ENCODE measurements at places on chromosomes 13 and 19.
A peak's percentile ranks its signal among the peaks of the same experiment; 100 is the strongest.

DNA sequence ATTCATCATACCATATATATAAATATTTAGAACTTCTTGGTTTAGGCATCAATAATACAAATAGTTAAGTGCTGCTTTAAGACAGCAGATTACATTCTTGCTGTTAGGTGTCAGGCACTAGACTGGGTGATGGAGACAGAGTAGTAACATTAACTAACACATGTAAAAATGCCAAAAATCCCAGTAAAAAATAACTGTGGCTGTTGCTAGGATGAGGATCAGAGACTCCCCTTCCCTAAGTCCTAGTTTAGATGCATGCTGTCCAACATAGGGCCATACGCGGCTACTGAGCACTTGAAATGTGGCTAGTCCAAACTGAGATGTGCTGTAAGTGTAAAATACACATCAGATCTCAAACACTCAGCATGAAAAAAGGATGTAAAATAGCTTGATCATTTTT lies 94.7 kb downstream of the CDADC1 start:
- no peak for DNase-seq

GRCh38 chr19:936175-936546 lies 10.3 kb downstream of the ARID3A start:
- no peak for DNase-seq

- no peak for DNase-seq
Observed at GRCh38 chr19:36572593-36573019, 486 bp downstream of the ZNF529 start.

GRCh38 chr13:46383383-46383782 lies 3.7 kb downstream of the RUBCNL start:
- DNase-seq, result no peak

GRCh38 chr13:70339738-70340137 lies 231.5 kb upstream of the KLHL1 start:
- no peak for DNase-seq

DNA sequence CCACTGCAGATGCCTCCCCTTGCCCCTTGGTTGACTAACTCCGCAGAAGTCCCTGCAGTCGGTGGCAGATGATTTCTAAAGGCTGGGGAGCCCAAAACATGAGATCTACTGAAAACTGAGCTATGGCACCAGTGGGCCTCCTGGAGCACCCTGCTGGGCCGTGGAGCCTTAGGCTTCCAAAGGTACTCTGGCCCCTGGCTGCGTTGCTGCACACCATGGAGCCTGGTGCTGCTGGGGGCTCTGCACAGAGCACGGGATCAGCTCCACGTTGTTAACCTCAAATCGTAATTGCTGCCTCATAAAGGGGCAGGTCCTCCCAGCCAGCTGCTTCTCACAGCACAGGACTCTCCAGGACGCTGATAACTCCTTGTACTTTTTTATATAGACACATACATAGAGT lies 357.5 kb downstream of the NALCN start:
- no peak for DNase-seq

DNA sequence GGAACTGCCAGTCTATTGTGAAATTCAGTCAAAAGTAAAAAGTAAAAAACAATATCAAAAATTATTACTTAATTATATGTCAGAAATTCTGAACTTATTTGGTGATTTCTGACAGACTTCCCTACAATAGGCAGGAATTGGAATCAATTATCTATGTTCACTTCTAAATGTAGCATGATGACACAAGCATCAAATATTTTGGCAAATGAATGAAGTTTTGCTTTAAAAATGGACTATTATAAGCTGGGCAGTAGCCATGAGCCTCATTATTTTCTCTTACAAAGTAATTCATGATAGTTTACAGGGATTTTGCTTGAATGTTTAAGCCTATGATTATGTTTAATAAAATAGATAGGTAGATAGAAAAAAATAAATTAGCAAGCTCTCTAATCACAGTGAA lies 582.6 kb downstream of the SLITRK6 start:
- DNase-seq, result no peak

GRCh38 chr13:27641711-27642502 lies 20.2 kb downstream of the POLR1D start:
- DNase-seq, result no peak

DNA sequence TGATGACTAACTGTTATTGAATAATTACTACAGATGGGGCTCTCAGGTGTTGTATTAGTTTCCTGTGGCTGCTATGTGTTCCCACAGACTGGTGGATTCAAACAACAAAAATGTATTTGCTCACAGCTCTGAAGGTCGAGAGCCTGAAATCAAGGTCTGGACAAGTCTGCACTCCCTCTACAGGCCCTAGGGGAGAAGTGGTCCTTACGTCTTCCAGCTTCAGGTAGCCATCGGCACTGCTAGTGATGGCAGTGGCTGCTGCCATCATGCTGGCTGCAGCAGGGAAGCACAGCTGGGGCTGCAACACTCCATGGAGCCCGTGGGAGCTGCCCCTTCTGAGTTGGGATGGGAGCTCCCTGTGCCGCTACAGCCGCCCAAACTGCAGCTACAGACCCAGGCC lies 1.9 kb downstream of the TEX26 start:
- no peak for DNase-seq

DNA sequence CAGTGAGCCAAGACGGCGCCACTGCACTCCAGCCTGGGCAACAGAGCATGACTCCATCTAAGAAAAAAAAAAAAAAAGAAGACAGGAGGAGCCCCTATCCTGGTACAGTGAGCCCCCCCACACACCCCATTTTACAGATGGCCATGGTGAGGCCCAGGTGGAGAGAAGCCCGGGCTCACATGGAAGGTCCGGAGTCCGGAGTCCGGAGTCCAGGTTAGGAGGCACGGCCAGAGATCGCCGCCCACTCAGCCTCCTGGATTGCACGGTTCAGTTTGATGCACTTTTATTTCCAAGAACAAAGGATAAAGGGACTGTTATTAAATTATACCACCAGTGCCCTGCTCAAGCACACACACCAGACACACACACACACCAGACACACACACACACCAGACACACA lies 11.3 kb upstream of the BTBD2 start:
- no peak for DNase-seq

DNA sequence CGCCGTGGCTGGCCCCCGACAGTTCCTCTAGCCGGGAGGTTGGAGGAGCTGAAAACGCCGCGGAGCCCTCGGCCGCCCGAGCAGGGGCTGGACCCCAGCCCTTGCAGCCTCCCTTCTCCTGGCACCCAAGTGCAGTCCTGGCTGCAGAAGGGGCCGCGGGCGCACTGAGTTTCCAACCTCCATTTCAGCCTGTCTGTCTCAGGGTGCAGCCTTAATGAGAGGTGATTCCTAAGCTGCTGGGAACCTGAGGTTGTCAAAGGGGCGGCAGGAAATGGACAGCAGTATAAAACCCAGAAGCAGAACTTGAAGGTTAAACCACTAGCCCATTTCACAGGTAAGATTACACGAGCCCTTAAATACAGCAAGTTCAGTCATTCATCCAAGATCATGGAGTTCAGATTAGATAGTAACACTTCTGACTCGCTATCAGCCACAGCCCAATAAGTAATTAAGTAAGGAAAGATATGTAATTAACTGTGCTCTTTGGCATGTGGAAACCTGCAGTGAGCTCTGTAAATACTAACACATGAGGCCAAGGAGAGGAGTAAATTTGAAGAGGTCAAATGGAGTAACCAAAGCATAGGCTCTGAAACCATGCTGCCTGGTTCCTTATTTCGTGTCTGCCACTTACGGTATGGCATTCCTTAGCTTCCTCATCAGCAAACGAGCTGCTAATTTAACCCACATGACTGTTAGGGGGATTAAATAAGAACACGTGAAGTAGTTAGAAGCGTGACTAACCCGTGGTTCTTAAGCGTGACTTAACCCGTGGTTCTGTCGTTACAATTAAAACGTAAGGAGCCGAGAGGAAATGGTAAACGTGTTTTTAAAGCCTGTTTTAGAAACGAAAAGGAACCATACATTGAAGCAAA lies 686 bp downstream of the SETDB2 start:
- peak; percentile 71 for DNase-seq

GRCh38 chr19:27777726-27778125 lies 1435.2 kb downstream of the UQCRFS1 start:
- DNase-seq, result no peak

GRCh38 chr13:80742033-80742432 lies 401.1 kb upstream of the SPRY2 start:
- DNase-seq, result no peak

- no peak for DNase-seq
Observed at GRCh38 chr13:27665333-27665732, 43.6 kb downstream of the POLR1D start.

DNA sequence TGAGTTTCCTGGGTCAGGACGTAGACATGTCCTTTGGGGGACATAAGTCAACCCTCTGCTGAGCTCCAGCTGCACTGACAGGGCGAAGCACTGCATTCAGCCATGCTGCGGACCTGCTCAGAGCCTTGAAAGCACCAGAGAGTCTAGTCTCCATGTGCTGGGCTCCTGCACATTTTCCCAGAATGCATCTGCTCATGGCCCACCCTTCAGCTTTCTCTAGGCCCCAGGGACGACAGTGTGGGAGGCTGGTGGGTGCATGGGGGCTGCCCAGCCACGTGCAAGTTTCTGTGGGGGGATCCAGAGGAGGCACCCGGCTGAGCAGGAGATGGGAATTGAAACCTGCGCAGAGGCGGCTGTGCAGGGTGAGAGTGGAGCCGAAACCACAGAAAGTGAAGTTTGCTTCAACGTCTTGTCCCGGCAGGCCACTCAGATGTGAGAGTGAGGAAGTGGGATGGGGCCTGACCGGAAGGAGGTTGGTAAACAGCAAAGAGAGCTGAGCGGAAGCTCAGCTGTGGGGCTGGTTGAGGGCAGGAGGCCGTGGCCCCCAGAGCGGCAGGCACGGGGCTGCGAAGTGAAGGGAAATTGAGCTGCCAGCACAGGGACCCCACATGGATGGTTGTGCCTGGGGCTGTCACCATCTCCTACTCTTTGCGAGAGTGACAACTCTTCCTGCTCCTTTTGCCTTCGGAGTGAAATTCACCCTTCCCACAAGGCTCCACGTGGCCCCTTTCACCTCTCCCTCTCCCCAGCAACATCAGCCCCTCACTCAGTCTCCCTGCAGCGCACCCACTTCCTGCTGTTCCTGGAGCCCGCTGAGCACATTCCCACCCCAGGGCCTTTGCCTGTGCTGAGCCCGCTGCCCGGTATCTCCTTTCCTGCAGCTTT lies 11.8 kb downstream of the PGLS start:
- DNase-seq, result no peak

DNA sequence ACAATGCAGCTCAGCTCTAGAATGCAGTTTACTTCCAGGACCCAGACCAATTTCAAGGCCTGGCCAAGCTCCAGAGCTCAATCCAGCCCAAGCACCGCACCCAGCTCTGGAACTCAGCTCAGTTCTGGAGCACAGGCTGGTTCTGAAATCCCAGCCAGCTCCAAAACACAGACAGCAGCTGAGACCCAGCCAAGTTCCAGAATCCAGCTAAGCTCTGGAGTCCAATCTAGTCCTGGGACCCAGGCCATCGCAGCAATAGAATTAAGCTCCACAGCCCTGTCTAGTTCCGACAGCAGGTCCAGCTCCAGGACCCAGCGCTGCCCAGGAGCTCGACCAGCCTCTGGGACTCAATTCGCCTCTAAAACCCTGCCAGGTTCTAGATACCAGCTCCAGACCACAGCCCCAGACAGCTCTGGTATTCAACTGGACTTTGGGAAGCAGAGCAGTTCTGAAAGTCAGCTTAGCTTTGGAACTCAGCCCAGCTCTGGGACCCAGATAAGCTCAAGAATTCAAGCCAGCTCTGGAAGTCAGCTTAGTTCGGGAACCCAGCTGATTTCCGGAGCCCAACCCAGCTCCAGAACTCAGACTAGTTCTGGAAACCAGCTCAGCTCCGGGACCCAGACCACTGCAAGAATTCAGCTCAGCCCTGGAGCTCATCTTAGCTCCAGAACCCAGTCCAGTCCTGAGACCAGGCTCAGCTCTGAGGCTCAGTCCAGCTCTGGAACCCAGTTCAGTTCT lies 6.8 kb downstream of the GIPC3 start:
- no peak for DNase-seq

- DNase-seq, result peak; percentile 100
Observed at GRCh38 chr19:4911786-4912672, 2.7 kb downstream of the UHRF1 start.

DNA sequence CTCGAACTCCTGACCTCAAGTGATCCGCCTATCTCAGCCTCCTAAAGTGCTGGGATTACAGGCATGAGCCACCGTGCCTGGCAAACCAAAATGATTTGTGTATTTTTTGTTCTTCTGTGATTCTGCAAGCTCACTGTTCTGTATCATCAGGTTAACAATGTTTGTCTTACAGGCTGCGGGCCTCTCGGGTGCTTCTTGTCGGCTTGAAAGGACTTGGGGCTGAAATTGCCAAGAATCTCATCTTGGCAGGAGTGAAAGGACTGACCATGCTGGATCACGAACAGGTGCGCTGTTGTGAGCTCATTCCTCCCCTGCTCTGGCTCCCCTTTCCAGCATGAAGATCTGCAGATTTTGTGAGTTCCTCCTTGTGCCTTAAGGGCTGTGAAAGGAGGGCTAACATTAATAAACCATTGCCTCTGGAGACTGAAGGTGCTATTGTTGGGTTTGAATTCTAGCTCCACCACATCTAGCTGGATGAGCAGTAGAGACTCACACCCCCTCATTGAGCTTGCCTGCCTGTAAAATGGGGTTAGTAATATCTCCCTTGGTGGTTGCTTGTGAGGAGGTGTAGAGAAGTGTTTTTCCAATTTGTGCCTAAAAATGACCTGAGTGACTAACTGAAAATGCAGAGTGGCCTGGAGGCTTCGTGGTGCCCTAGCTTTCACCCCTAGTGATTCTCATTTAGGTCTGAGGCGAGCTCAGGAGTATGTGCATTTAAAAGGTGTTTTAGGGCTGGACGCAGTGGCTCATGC lies 12.9 kb downstream of the SAE1 start:
- no peak for DNase-seq
